ENCODE measurements at places on chromosomes 2 and 18. TPM values are rescaled to one million over a fixed set of nuclear protein-coding genes. Genes with fewer than 3 reads are reported as not detected.

The UGT1A10 gene
- total RNA-seq: not detected

The CGREF1 gene
- total RNA-seq: not detected

The MALT1 gene
- 19.9 TPM for total RNA-seq

The TEX44 gene
- not detected for total RNA-seq

- H3K27ac ChIP-seq: peak overlapping the region; percentile 22
- DNase-seq: peak; percentile 22
- H3K36me3 ChIP-seq: no peaks in the 10 kb centered on the region
- H3K4me1 ChIP-seq: peaks cover 55% of the 10 kb centered on the region
Observed at GRCh38 chr2:181459621-181460021, 2.4 kb downstream of the ITGA4 start.

DNA sequence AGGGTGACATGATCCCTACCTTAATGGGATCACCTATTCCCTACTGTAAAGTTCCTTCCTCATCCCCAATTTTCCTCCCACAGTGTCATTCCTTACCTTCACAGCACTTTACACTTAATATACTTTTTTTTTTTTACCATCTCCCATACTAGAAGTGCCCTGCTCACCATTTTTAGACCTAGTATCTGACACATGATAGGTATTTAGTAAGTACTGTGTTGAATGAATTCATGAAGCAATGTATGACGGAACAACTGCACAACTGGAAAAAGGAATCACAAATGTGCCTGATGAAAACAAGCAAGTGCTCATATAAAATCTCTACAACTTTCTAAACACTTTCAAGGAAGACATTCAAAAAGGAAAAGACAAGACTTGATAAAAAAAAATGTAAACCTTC lies 77.0 kb upstream of the ST8SIA5 start:
- DNase-seq: no peak
- H3K36me3 ChIP-seq: peaks cover 4% of the 10 kb centered on the region
- no peaks in the 10 kb centered on the region for H3K27me3 ChIP-seq
- H3K4me1 ChIP-seq: no peaks in the 10 kb centered on the region
- H3K27ac ChIP-seq: no peak overlapping the region

- H3K27me3 ChIP-seq: no peaks in the 10 kb centered on the region
- no peaks in the 10 kb centered on the region for H3K4me1 ChIP-seq
- H3K36me3 ChIP-seq: no peaks in the 10 kb centered on the region
- no peak overlapping the region for H3K4me3 ChIP-seq
- no peak overlapping the region for H3K27ac ChIP-seq
Observed at GRCh38 chr2:111196435-111196834, 75.7 kb downstream of the BCL2L11 start.

DNA sequence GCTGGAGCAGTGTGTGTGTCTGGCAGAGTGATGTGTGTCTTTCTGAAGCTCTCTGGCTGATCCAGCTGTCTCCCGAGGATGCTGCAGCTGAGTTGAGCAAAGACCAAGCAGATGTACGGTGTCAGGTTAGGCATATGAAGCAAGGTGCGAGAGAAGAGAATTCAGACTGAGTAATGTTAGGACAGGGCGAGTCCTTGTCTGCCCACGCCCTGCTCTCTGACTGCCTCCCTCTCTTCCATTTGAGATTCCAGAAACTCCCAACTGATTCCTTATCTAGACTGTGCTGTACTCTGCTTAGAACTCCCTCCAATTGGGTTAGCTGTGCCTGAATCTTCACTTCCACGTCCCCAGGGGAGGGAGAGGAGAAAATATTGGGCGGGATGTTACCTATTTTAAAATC lies 25.7 kb upstream of the LPIN1 start:
- no peak overlapping the region for H3K4me3 ChIP-seq
- DNase-seq: no peak
- H3K27me3 ChIP-seq: peaks cover 71% of the 10 kb centered on the region
- no peaks in the 10 kb centered on the region for H3K4me1 ChIP-seq

The TUBA3E gene
- not detected for total RNA-seq

DNA sequence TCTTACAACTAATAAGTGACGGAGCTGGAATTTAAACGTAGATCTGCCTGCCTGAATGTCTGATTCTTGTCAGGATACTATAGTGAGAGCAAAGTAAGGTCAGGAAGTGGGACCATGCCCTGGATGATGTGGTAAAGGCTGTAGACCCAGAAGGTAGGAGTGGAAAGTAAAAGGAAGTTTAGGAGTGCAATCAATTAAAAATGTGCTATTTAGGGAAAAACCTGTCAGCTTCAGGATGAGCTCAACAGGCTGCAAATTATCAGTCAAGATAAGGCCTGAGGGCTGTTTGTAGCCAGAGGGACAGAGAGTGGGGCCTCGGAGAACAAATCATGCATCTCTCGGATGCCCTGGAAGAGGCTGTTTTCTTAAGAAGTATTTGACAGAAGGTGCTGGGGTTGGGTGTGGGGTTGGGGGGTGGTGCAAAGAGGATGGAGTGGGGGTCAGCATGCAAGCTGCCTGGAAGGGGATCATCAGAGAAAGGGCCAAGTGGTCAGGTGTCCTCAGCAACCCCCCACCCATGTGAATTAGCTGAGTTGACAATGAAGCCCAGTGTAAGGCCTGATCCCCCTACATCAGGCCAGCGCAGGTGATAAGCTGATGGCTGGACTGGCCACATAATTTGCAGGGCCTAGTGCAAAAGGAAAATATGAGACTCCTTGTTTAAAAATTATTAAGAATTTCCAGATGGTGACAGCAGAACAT lies 53.2 kb upstream of the MAPRE3 start:
- no peaks in the 10 kb centered on the region for H3K36me3 ChIP-seq
- DNase-seq: no peak
- H3K4me3 ChIP-seq: no peak overlapping the region
- no peaks in the 10 kb centered on the region for H3K4me1 ChIP-seq
- H3K27me3 ChIP-seq: peaks cover 32% of the 10 kb centered on the region

The ALPG gene
- total RNA-seq: not detected

- no peak overlapping the region for H3K27ac ChIP-seq
- peaks cover 28% of the 10 kb centered on the region for H3K4me1 ChIP-seq
- H3K4me3 ChIP-seq: no peak overlapping the region
- no peak for DNase-seq
- peaks cover 8% of the 10 kb centered on the region for H3K36me3 ChIP-seq
Observed at GRCh38 chr2:19818039-19818438, 83.7 kb downstream of the TTC32 start.

DNA sequence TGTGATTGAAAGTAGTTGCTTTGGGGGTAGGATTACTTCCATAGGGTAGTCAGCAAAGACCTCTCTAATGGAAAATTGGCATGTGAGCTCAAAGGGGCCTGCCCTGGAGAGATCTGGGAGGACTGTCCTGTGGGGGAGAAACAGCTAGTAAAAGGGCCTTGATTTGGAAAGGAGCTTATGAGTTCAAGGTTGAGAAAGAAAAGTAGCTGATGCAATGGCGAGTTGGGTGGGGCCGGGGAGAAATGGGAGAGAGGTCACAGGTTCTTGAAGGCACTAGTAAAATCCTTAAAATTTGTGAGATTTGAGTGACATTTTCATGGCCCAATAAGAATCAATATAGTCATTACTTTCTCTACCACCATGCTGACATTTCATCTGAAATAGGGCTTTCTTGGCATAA lies 82.0 kb upstream of the CCDC195 start:
- H3K27me3 ChIP-seq: no peaks in the 10 kb centered on the region
- H3K36me3 ChIP-seq: peaks cover 60% of the 10 kb centered on the region
- DNase-seq: no peak
- peaks cover 25% of the 10 kb centered on the region for H3K4me1 ChIP-seq

DNA sequence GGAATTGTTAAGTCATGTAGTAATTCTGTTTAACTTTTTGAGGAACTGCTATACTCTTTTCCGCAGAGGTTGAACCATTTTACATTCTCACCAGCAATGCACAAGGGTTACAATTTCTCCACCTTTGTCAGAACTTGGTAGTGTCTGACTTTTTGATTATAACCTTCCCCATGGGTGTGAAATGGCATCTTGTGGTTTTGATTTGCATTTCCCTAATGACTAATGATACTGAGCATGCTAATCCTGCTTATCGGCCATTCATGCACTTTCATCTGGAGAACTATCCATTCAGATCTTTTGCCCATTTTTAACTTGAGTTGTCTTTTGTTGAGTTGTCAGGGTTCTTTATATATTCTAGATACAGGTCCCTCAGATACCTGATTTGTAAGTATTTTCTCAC lies 47.2 kb downstream of the CYB5A start:
- no peak overlapping the region for H3K27ac ChIP-seq
- DNase-seq: no peak
- peaks cover 19% of the 10 kb centered on the region for H3K4me1 ChIP-seq
- peaks cover 1% of the 10 kb centered on the region for H3K36me3 ChIP-seq

The FER1L5 gene
- total RNA-seq: not detected

- DNase-seq: no peak
- no peak overlapping the region for H3K4me3 ChIP-seq
Observed at GRCh38 chr2:239670463-239671120, 269.8 kb upstream of the HDAC4 start.

The RAD51AP2 gene
- not detected for total RNA-seq

DNA sequence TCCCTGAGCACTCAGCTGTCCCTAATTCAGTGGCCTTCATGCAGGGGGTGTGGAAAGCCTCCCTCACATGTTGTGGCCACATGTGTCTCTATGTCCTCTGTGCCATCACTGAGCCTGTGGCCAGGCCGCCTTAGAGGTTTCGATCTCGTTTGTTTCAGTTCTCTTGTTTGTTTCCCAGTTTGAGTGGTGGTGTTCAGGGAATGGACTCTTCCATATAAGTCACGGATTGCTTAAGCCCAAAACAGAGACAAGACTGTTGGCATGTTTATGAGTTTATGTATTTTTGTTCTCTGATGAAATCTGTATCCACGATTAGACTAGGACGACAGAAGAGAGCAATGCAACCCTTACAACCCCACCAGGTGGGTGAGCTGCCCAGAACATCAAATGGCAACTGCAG lies 134.5 kb downstream of the CCBE1 start:
- no peak overlapping the region for H3K4me3 ChIP-seq
- peaks cover 64% of the 10 kb centered on the region for H3K4me1 ChIP-seq
- no peak for DNase-seq
- H3K36me3 ChIP-seq: peaks cover 21% of the 10 kb centered on the region

DNA sequence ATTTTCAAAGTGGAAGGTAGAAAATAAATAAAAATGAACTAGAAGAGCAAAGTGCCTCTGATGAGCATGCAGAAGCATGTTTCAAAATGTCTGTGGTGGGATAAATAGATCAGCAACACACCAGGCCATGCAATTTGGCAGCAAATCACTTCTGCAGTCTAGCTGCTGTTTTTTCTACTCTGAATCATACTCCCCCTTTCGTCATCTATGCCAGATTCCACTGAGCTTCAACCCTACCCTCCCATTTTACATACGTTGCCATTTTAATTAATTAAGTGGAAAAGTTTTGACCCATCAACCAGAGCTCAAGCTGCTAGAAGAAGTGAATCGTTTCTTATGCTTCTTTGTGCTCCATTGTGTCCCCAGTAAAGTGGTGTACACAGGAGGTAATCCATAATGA lies 79.3 kb downstream of the NRXN1 start:
- no peak for DNase-seq
- H3K27ac ChIP-seq: no peak overlapping the region
- no peaks in the 10 kb centered on the region for H3K4me1 ChIP-seq
- H3K27me3 ChIP-seq: no peaks in the 10 kb centered on the region

GRCh38 chr2:154832711-154833110 lies 134.2 kb downstream of the KCNJ3 start:
- no peak overlapping the region for H3K27ac ChIP-seq
- DNase-seq: no peak

The SH3BP4 gene
- 89.9 TPM for total RNA-seq

The SMARCAL1 gene
- total RNA-seq: 34.0 TPM

The TET3 gene
- total RNA-seq: 3.4 TPM

- peaks cover 23% of the 10 kb centered on the region for H3K36me3 ChIP-seq
- H3K4me1 ChIP-seq: peaks cover 67% of the 10 kb centered on the region
Observed at GRCh38 chr2:241154915-241155314, 4.6 kb downstream of the PPP1R7 start.

- H3K36me3 ChIP-seq: peaks cover 10% of the 10 kb centered on the region
- H3K4me3 ChIP-seq: no peak overlapping the region
- H3K27me3 ChIP-seq: peaks cover 5% of the 10 kb centered on the region
Observed at GRCh38 chr2:219692521-219692920, 65.1 kb downstream of the SLC4A3 start.

GRCh38 chr18:37425222-37425621 lies 140.4 kb downstream of the CELF4 start:
- DNase-seq: no peak
- H3K4me3 ChIP-seq: no peak overlapping the region
- peaks cover 14% of the 10 kb centered on the region for H3K27me3 ChIP-seq
- peaks cover 22% of the 10 kb centered on the region for H3K4me1 ChIP-seq

Measured in HFFc6 (cell line).